Activated T-cell treated with anti-CD3 and anti-CD28 coated beads for 48 hours (primary cell): ENCODE measurements at places on chromosomes 11 and 22.
A peak's percentile ranks its signal among the peaks of the same experiment; 100 is the strongest.

- no peak for DNase-seq
Observed at GRCh38 chr11:41457216-41458014, 2.0 kb downstream of the LRRC4C start.

DNA sequence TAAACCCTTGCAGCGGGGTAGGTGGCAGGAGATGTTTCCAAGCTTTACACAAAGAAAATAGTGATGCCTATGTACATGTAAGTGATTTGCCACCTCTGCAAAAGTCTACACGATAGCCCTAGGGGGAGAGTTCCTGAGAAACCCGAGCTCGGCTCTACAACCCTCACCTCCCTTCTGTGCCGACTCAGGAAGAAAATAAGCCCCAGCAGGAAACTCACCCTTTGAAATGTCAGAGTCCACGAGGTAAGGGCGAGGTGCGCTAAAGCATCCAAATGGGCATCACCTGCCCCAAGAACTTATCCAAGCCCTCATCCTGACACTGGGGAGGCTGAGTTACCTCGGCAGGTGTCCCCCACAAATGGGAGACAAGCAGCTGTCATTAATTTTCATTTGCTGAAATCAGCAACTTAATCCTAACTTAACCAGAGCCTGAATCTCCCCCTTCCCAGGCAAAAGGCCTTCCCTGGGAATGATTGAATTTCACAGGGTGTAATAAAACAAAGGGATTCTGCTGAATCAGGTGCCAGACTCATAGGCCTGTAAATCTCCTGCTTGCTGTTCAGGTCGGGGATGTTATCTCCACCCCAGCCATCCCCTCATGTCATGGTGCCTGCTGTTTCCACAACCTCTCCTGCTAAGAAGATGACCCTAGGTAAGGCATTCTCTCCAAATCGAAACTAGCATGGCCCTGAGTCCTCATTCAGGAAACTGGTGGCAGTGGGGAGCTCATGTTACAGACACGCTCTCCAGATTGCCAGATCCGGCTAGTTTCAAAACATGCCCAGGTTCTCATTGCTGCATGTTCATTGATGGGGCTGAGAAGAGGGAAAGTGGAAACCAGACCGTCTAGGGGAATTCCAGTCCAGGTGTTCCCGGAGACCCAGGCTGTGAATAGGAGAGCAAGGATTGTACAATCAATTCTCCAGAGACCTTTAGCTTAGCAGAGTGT is 105.3 kb upstream of the KIRREL3 start:
- no peak for DNase-seq

DNA sequence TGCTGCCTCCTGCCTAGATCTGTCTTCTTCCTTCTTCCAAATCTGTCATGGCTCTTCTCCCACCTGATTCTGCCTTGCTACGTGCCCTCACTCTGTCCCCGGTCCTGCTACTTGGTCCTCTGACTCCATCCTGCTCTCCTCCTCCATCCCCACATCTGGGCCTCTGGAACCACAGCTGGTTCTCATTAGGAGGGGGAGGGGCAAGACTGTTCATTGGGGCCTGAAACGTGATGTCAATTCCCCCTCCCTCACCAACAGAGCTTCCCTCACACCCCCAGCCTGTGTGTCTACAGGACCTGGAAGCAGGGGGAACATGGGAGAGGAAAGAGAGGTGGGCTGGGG is 9.1 kb downstream of the DCHS1 start:
- no peak for DNase-seq

DNA sequence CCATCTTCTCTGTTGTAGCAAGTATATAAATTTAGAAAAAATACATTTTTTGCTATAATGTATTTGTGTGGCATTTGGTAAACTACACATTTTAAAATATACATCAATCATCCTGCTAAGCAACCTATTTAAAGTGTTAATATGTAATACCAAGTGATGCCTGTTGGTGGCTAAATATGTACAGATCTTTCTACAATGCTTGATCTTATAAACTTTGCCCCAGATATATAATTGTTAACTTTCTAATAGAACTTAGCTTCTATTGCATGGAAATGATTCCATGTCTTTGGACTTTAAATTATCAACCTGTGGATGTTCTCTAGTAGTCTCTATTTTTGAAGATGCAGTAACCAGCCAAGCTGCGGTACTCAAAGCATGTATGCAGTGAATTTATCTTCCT is 1260.4 kb upstream of the RAG2 start:
- no peak for DNase-seq

- peak; percentile 41 for DNase-seq
Observed at GRCh38 chr11:128226106-128226716, 361.1 kb downstream of the ETS1 start.

GRCh38 chr22:27801616-27802345 is at the start of gene MN1:
TSS of gene MN1 (minus strand) at chr22:27801756. CDS start at chr22:27800543, 1,213 bp downstream.
- peak; percentile 11 for DNase-seq

DNA sequence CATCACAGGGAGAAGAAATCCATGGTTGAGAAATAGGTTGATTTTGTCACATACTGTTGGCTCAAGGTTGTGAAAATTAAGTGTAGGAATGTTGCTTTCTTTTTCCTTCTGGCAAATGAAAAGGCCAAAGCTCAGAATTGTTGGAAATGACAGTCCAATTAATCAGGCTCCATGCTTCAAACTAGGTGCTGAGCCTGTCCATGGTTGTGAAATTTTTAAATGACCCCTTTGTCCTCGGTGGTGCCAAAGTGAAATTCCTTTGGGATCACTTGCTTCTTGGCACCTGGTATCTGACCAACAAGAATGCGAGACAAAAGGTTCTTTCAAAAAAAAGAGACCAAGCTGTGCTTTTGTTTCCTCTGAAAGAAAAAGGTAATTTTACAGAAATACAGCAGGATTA is 451.9 kb downstream of the ETS1 start:
- DNase-seq, result no peak

- no peak for DNase-seq
Observed at GRCh38 chr11:112377946-112378345, 117.3 kb upstream of the PLET1 start.

- no peak for DNase-seq
Observed at GRCh38 chr11:1563149-1563638, 8.9 kb downstream of the DUSP8 start.

DNA sequence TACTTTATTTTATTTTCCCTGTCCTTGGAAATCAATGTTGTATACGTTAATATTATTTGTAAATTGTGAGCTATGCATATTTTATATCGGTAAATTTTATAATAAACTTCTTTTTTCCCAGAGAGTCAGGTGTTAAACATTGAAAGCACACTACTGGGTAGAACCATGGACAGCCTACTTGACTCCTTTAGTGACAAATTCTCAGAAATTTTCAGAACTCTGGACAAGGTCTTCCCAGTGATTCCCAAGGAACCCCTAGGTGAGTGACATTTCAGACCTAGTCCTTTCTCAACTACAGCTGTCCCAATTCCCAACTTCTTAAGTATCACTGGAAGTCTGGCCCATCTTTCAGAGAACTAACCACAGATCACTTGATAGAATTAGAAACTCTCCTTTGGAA is 107.2 kb downstream of the RCN1 start:
- no peak for DNase-seq

- DNase-seq, result no peak
Observed at GRCh38 chr22:47453049-47453448, 690.6 kb downstream of the TBC1D22A start.

GRCh38 chr22:21102659-21103267 is 57.0 kb downstream of the LRRC74B start:
- peak; percentile 79 for DNase-seq

DNA sequence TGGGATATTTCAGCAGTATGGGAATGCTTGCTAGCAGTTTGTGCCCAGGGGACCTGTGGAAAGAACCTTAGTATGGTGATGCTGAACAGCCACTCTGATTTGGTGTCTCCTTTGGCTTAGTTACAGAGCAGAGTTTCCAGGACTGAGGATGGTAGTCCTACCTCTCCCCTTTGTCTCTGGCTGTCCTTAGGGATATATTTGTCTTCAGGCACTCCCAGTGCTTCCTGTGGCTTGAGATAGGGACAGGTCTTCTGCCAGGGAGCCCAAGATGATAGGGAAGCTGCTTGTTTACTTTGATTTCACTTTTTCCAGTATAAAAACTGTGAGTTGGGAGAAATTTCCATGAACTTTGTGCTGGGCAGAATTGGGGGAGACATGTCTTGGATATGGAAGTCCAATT is 28.2 kb downstream of the ANKRD42 start:
- no peak for DNase-seq

- DNase-seq, result no peak
Observed at GRCh38 chr22:21010426-21011113, 4.4 kb upstream of the P2RX6 start.

GRCh38 chr11:27456140-27456794 is 16.3 kb downstream of the LGR4 start:
- no peak for DNase-seq

DNA sequence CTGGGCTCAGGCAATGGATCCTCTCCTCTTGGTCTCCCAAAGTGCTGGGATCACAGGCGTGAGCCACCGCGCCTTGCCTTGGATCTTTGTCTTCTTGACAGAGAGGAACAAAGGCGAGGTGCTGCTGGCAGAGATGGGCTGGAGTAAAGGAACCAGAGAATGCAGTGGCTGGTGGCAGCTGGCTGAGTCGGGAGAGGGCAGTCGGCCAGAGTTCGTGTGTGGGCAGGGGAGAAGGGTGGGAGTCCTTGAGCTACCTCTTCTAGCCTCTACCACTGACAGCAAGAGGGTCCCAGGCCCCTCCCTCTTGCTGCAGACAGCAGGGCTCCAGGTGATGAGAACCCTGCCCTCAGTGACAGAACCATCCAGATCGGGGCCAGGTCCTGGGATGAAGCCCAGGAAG is 86.2 kb upstream of the LINC01488 start:
- no peak for DNase-seq

DNA sequence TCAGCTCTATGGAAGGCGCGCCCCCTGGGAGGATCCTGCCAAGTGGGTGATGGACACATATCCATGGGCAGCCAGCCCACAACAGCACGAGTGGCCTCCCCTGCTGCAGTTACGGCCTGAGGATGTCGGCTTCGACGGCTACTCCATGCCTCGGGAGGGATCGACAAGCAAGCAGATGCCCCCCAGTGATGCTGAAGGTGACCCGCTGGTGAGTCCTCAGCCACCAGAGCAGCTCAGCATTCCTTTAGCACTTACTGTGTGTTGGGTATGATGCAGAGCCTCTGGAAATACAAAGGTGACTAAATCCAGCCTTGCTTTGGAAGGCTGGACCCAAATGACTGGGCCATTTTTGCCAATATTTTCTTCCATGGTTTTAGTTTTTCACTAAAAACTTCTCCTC is 45.7 kb downstream of the DBX1 start:
- DNase-seq, result no peak

- DNase-seq, result no peak
Observed at GRCh38 chr11:35043936-35044335, 95.0 kb upstream of the CD44 start.

- no peak for DNase-seq
Observed at GRCh38 chr22:39428597-39429071, 28.2 kb upstream of the MGAT3 start.

DNA sequence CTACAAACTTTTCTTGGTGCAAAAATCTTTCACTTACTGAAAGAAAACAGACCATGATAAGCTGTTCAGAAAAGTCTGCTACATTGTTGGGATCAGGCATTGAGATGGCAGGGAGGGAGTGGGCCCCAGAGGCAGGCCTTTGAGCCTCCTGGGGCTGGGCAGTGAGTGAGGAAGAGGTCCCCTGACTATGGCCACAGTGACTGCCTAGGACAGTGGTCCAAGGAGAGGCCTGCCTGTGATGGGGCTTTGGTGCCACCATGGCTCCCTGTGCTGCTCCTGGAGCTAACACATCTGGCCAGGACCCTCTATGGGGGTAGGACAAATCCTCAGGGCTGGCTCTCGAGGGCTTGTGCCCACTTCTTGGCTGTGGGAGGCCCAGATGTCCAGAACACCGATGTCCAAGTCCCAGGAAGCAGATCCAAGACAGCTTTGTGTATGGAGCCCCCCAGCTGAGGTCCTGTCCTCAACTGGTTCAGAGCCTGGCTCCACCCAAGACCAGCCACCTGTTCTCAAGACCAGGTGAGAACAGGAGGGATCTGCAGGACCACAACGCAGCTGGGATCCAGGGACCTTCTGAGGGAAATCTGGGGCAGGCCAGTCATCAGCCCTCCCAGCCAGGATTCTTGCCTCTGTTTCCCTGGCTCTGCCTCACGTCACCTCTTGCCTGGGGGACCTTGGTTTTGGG is 36.9 kb downstream of the PPM1F start:
- DNase-seq, result no peak

DNA sequence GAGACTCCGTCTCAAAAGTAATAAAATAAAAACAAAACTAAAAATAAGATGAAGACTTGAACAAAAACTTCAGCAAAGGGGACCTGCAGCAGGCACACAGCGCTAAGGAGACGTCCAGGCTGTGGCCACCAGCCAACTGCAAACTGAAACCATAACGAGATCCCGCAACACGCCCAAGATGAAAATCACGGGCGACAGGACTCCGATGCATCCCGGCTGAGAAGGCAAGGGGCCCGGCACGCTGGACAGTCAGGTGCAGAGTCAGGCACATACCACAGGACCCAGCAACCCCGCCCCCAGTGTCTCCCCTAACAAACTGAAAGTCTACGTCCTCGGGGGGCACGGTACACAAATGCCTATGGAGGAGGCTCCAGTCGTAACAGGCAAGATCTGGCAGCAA is 9.2 kb downstream of the HRAS start:
- DNase-seq, result no peak

- DNase-seq, result no peak
Observed at GRCh38 chr11:117410861-117411710, 83.4 kb downstream of the CEP164 start.

DNA sequence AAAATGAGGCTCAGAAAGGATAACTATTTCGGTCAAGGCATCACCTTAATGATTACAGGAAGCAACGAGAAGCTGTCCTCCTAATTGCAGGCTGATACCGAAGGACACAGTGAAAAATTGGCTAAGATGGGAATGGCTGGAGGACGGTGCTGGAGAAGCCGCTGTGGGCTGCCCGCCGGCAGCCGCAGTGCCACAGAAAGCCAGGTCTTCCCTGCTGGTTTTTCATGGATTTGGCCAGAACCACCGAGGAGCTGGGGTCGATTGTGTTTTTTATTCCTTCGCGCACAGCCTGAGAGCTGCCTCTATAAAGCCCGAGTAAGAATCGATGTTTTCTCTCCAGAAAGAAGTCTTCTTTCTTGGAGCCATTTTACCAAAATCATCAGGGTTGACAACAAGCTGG is 1484.2 kb downstream of the BRD1 start:
- no peak for DNase-seq

DNA sequence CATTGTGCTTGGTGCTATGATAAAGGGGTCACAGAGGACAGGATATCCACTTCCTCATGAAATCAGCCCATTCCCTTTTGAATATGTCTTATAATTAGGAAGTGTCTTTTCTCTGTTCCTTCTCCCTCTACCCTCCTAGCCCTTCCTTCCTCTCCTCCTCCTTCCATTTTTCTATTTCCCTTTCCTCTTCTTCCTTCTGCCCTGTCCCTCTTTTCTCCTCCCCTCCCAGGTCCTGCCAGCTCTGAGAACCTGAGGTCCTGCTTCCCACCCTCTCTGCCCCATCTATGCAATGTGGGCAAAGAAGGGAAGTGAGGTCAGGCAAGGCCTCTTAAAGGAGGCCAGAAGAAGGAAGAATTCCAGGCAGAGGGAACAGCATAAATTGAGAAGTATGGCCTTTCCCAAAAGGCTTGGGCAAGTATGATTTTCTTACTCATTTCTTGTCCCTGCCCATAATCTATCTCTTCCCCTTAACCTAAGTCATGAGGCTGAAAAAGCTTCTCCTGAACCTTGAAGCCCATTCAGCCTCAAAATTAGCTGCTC is 7.7 kb upstream of the UBASH3B start:
- DNase-seq, result no peak
